GM23248 (cell line): ENCODE measurements at places on chromosomes 2 and 18. TPM values are rescaled to one million over a fixed set of nuclear protein-coding genes. Genes with fewer than 3 reads are reported as not detected.
A peak's percentile ranks its signal among the peaks of the same experiment; 100 is the strongest.

DNA sequence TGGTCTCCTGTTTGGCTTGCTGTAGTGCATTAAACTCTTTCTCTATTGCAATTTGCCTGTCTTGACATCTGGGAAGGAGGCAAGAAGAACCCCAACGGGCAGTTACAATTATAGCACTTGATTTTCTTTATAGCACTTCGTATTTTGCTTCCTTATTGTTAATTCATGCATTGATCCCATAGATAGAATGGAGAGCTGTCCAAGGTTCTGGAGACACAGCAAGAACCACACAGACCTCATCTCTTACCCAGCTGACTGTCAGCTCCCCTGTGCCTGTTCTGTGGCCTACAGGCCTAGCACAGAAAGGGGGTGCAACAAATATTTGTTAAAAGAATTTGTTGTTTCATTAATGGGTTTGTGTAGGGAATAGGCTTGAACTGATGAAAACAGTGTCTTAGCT, 194.3 kb downstream of the GALNT1 start:
- DNase-seq = peak; percentile 38

GRCh38 chr2:37617119-37617892, 54.1 kb downstream of the CDC42EP3 start:
- DNase-seq = no peak

- DNase-seq = no peak
Measured at GRCh38 chr2:204790076-204790475, 244.8 kb downstream of the PARD3B start.

DNA sequence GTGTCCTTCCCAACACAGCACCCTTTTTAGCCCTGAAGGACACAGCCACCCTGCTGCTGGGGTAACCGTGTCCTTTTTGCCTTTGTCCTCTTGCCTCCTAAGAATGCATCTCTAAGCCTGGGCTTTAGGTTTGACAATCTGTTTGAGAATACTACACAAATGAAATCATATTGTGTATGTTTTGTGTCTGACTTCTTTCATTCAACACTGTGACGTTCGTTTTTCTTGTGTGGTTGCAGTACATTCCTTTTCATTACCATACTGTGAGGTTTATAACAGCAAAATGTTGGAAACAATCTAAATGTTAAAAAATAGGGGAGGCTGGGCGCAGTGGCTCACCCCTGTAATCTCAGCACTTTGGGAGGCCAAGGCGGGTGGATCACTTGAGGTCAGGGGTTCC, 11.2 kb downstream of the ASPRV1 start:
- DNase-seq = no peak

DNA sequence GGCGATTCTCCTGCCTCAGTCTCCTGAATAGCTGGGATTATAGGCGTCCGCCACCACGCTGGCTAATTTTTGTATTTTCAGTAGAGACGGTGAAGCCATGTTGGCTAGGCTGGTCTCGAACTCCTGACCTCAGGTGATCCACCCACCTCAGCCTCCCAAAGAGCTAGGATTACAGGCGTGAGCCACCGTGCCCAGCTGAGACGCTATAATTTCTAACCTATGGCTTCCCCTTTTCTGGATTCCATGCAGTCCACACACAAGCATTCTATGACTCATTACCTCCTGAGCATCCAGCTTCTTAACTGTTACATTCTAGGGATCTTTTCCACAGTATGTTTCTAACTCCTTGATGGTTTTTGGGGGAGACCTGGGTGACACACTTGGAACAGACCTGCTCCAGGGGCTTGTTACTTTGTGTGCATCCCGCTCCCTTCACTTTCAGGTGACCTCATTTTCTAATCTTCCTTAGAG, 11.8 kb upstream of the KCMF1 start:
- DNase-seq = peak; percentile 88

- DNase-seq = no peak
Measured at GRCh38 chr18:76486574-76486973, 8.5 kb downstream of the ZNF516 start.

- no peak for DNase-seq
Measured at GRCh38 chr2:37068686-37069085, 15.5 kb downstream of the HEATR5B start.

- DNase-seq = peak; percentile 71
Measured at GRCh38 chr2:112121682-112122254, 16.4 kb upstream of the FBLN7 start.

- no peak for DNase-seq
Measured at GRCh38 chr2:111028720-111029119, 92.0 kb upstream of the BCL2L11 start.

DNA sequence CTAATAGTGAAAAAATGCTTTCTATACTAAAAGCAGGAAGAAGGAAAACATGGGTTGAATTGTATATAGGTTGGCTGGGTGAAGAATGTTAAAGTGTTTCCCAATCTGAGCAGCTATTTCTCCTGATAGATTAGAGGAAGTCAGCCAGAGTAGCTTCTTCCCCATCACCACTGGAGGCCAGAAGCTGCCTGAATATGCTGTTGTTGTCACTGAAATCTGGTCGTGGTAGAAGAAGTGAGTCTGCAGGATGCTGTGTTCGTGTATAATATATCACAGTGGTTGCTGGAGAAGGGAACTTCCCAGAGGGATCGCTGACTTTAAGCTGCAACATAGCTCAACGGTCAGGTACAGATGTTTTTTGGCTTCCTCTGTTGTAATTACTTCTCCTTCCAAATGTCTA, 247.5 kb upstream of the LRATD1 start:
- DNase-seq = peak; percentile 6

DNA sequence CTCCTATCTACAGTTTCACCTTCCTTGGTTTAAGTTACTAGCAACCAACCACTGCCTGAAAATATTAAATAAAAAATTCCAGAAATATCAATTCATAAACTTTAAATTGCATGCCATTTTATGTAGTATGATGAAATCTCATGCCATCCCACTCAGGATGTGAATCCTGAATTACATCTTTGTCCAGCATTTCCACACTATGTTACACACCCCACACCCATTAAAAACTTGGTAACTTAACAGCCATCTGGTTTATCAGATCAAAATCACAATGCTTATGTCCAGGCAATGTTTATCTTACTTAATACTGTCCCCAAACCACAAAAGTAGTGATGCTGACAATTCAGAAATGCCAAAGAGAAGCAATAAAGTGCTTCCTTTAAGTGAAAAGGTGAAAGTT, 21.6 kb downstream of the CUL3 start:
- peak; percentile 40 for DNase-seq

DNA sequence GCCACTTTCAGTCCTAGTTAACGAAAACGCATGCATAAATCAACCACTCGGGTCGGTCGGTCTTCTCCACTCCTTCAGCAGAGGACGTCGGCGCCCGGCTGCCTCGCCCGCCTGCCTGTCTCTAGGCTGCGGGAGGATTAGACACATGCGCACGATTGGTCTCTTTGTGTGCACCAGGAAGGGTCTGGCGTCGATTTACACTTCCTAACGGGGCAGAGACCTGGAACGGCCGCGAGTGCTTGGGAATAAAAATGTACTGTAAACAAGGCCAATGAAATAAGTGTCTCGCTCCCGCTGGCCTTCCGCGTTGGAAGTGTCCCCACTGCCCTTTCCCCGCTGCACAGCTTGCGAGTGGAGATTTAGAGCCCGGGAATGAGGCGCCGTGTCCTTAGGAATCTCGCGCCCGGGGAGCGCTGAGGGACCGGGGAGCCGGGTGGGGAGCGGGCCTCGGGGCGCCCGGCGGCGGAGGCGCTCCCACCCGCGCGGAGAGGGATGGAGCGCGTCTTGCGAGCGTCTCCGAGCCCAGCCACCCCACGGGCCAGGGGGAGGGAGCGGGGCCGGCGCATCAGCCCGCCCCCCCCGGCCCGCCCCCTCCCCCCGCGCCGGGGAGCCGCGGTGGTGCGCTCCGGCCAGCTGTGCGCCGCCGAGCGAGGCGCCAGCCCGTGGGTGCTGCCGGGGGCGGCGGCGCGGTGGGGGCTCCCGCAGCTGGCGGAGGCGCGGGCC, at the start of gene DOK6:
Gene DOK6 (plus strand): TSS at position 636 of the 723 bp plus-strand sequence.
- DNase-seq = peak; percentile 79

DNA sequence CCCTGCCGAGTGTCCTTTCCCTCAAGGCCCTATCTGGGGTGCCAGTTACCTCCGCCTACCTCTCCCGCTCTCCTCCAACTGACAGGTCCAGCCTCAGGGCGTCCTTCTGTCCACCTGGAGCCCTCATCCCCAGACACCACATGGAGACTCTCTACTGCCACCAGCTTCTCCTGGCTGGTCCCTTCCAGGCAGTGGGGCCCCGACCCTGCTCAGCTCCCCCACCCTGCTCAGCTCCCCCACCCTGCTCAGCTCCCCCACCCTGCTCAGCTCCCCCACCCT, 74.0 kb upstream of the ODC1 start:
- no peak for DNase-seq

- no peak for DNase-seq
Measured at GRCh38 chr2:147273106-147273505, 571.7 kb upstream of the ACVR2A start.

GRCh38 chr2:207676827-207677354, 34.5 kb upstream of the CCNYL1 start:
- DNase-seq = peak; percentile 67

GRCh38 chr2:216339456-216340279, 32.6 kb downstream of the MARCHF4 start:
- DNase-seq = peak; percentile 68

DNA sequence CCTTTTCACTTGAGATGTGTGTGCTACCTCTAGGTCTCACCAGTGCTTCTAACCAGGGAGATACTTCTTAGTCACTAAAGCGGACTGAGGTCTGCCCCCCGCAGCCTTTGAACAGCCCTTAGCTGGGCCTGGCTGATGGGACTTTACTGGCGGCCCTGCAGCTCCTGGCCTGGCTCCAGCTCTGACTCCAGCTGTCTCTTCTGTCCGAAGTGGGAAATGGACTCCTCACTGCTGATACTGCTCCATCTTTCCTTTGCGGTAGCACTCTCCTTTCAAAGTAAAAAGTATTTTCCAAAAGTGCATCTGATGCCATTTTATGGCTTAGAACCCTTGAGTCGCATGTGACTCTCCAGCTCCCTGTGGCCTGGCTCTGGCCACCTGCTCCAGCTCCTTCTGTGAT, 64.5 kb downstream of the ATP9B start:
- DNase-seq = no peak

DNA sequence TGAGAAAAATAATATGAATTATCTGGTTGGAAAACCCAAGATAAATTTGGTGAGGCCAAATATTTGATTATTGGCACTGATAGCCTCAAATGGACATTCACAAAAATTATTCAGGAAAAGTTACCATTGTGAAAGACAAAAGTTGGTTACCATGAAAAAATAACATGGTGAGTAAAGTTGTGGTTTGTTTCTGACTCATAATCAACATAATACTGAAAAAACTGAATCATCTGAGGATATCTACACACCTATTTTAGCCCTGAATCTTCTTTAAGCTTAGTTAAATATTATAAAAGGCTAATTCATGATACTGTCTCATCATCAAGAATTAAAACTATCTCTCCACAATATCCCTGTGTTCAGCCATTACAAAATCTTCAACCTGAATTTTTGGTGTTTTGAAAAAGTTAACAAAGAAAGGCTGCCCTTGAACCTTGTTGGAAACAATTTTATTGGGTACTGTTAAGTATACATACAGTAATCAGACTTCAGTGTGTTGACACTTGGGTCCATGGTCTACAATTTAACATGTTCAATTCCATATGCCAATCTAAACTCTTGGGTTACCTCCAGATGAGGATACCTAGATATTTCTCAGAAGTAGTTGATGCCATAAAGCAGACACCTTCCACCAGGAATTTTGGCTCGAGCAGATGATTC, 607.5 kb upstream of the SLC39A10 start:
- peak; percentile 42 for DNase-seq

DNA sequence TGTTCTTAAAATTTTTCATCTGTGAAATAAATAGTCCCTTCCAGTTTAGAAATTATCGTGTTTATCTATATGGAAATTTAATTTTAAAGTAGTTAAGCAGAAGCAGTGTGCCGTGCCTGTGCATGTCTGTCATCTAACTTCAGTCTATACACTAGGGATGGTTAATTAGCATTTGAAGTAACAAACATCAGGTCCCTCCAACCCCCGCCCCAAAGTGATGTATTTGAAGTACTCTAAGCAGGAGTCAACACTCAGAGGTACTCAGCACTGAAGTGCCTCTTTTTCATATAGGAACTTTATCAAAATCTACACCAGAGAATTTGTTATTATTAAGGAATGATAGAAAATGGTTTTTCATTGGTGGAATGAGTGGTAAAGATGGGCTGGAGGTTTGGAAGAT, 33.0 kb downstream of the LANCL1 start:
- no peak for DNase-seq

DNA sequence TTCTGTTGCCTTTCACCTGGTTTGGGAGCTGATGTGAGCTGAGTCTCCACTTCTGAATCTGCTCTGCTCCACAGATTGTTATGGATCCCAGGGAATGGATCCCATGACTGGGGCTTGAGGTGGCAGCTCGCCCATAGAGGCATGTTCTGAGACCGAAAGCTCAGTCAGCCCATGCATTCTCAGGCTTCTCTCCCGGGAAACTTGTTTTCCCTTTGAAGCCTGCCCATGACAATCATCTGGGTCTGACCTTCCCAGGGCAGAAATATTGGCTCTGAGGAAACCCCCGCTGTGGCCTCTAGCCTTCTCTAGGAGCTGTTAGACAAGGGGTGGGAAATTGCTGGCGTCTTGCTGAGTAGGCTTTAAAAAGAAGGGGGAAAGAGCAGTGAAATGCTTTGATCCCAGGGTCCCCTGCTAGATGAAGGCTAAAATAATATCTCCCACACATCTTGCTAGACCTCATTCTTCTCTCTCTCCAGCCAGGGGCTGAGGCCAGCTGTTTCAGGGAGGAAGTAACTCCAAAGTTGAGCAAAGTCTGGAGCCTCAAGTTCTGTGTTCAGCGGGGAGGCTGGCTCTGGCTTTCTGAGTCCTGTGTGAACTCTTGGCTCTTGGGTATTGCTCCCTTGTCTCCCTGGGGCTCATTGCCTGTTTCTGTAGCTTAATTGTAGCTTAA, 2.0 kb downstream of the VAMP8 start:
- no peak for DNase-seq

- no peak for DNase-seq
Measured at GRCh38 chr18:55031164-55031563, 71.9 kb upstream of the CCDC68 start.

DNA sequence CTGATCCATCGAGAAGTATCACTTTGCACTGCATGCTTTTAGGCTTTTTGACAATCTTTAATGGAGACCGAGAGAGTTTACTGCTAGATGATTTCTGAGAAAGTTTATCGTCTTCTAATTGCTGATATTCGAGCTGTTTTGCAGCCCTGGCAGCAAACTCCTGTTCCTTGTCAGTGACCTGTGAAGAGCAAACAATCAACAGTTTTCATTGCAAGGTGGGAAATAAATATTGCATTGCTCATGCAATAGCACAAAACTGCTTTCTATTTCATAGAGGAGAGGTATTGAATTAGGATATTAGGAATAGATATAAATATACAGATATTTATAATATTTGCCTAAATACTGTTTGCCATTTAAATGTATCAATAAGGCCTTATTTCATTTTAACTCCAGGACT, 65.5 kb downstream of the EPB41L3 start:
- no peak for DNase-seq

PRKCE gene
- 5.9 and 15.7 TPM in 2 replicates for total RNA-seq

CCBE1 gene
- 11.4 and 16.6 TPM in 2 replicates for total RNA-seq

HMSD gene
- not detected in 2 replicates for total RNA-seq

CFAP65 gene
- total RNA-seq = not detected in 2 replicates

LRP1B gene
- not detected in 2 replicates for total RNA-seq

SPATA3 gene
- not detected in 2 replicates for total RNA-seq

SIX3 gene
- not detected in 2 replicates for total RNA-seq

STARD6 gene
- total RNA-seq = not detected in 2 replicates

ACMSD gene
- not detected in 2 replicates for total RNA-seq

GAL3ST2 gene
- not detected in 2 replicates for total RNA-seq

CDH20 gene
- not detected in 2 replicates for total RNA-seq

ERCC3 gene
- 38.8 and 42.9 TPM in 2 replicates for total RNA-seq

SLC11A1 gene
- not detected in 2 replicates for total RNA-seq

RNF125 gene
- 0.32 and 1.4 TPM in 2 replicates for total RNA-seq

CDH7 gene
- not detected in 2 replicates for total RNA-seq

C2orf92 gene
- total RNA-seq = 1.2 and 3.4 TPM in 2 replicates

CRYGA gene
- total RNA-seq = not detected in 2 replicates

LANCL1 gene
- 29.0 and 33.8 TPM in 2 replicates for total RNA-seq
